ENCODE measurements at places on chromosomes 1 and 21. TPM values are rescaled to one million over a fixed set of nuclear protein-coding genes. Genes with fewer than 3 reads are reported as not detected.

AMPD1 gene
- polyA plus RNA-seq, result not detected

- DNase-seq, result no peak
Observed at GRCh38 chr1:231699784-231700183, 73.2 kb downstream of the DISC1 start.

SUSD4 gene
- polyA plus RNA-seq, result 0.32 TPM

GRCh38 chr1:225845571-225846259, 35.8 kb downstream of the EPHX1 start:
- DNase-seq, result no peak

DNA sequence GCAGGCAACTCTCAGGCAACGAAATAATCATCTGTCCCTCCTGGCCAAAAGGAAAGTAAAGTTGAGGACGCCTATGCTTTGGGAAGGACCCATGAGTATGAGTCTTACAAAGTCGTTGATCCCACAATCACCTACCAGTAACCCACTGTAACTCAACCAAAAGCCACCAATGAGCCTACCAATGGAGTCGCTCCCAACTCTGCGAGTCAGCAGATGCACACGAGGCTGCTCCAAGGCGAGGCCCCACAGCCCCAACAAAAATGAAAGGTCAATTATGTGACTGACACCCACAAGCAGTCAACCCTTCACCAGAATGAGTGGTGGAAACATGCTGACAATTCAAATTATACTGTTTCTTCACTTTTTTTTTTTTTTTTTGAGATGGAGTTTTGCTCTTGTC, 12.0 kb downstream of the SETD4 start:
- DNase-seq, result no peak

STIL gene
- polyA plus RNA-seq, result 6.3 TPM

DNA sequence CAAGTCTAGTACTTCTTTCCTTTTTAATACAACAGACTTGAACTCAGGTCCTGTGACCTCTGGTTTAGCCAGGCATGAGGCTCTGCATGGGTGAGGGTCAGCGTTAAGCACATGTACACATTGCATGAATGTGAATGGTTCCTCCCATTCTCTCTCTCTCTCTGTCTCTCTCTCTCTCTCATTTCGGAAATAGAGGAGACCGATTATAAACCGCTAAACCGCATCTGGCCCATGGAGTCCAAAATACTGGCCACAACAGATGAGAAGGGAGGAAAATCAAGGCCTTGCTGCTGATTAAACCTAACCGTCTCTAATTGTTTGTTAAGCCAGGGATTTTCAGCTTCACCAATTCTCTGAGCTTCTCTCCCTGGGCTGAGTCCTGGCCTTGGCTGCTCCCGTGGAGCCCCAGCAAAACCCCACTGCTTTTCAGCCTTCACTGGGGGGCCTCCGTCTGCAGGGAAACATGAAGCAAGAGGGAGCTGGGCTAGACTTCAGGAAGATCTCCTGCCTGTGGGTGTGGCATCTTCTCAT, 6.6 kb downstream of the RSPO1 start:
- no peak for DNase-seq

PKP1 gene
- polyA plus RNA-seq, result 0.05 TPM

- DNase-seq, result no peak
Observed at GRCh38 chr1:153459655-153460054, 796 bp downstream of the S100A7 start.

OR6K3 gene
- polyA plus RNA-seq, result not detected

DNA sequence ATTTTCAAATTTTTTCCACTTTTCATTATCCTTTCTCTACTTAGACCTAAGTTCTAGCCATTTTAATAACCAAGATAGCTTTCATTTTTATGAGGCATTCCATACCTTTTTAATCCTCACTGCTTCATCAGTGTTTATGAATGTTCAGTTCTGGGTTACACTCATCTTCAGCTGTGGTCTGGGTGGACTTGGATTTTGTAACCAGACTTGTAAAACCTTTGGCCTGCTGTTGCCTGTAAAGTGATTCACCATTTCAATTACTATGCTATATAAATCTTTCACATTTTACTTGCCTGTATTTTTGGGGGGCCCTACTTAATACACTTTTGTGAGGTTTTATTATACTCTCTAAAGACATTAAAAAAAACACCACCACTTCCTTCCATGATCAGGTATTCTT, 46.2 kb downstream of the USP25 start:
- DNase-seq, result peak; percentile 73

- no peak for DNase-seq
Observed at GRCh38 chr1:164771619-164772361, 212.8 kb downstream of the PBX1 start.

- no peak for DNase-seq
Observed at GRCh38 chr1:9069326-9070100, at the start of gene SLC2A5. SLC2A5 (minus strand) TSS chr1:9069635; CDS start chr1:9069536, 99 bp downstream.

GRCh38 chr1:143720087-143721023, 251.4 kb downstream of the FAM72C start:
- DNase-seq, result no peak

DDX20 gene
- 12.9 TPM for polyA plus RNA-seq

GRCh38 chr1:162568802-162569201, 7.3 kb downstream of the UAP1 start:
- no peak for DNase-seq

DNA sequence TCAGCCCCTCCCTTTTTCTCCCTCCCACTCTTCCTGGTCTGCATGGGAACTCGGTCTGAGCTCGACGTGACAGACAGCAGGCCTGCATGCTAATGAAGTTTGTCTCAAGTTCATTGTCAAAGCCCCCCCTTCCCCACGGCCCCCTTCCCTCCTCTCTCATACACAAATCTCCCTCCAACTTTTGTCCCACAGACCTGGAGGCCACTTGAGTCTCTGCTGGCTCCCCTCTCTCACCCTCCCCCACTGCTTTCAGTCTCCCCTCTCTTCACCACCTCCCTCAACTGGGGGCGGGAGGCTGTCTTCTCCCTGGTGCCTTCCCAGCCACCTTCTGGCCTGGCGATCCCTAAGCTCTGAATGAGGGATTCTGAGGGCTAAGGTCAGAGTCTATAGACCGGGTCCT, 61.3 kb downstream of the RHBG start:
- DNase-seq, result no peak

RCSD1 gene
- not detected for polyA plus RNA-seq

DNA sequence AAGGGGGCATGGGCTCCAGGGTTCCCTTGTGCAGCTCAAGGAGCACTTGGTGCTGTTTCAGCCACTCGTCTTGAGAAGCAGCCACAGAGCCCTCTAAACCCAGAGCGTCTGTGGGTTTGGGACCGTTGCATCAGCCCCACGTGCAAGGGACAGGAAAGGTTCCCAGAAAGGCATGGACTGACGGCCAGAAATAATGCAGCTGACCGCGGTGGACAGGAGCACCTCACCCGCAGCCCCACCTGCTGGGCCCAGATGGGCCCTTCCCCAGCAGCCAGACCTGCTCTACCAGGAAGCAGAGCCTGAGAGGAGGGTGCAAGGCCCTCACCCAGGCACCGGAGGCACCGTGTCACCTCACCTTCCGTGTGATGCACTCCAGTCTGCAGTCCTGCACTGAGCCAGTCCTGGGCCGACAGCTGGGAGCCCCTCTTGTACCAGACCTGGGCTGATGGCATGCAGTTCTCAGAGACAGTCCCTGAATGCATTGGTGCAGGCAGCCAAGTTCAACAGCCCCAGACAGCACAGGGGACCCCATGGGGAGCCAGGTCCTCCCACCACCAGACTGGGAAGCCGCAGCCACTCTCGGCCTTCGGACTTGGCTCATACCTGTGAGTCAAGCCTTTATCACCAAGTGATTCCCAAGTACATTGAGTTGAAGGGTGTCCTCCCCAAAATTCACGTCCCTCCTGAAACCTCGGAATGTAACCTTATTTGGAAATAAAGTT, 4.8 kb upstream of the TFF3 start:
- no peak for DNase-seq

- no peak for DNase-seq
Observed at GRCh38 chr1:28815533-28816185, 3.7 kb downstream of the OPRD1 start.

- DNase-seq, result no peak
Observed at GRCh38 chr1:230268371-230269170, 157.6 kb downstream of the PGBD5 start.

DNA sequence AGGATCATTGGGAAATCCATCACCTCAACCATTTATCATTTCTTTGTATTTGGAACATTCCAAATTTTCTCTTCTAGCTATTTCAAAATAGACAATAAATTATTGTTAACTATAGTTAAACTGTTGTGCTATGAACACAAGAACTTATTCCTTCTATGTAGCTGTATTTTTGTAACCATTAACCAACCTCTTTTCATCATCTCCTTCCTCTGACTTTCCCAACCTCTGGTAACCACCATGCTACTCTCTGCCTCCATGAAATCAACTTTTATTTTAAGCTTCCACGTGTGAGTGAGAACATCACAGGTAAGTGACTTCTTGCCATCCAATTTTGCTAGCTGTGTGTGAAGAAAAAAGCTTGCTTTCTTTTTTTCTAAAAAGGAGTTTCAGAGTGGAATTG, 418 bp downstream of the IFI44L start:
- DNase-seq, result no peak

TSPEAR gene
- not detected for polyA plus RNA-seq

CYP4X1 gene
- polyA plus RNA-seq, result not detected

PGLYRP4 gene
- not detected for polyA plus RNA-seq

- no peak for DNase-seq
Observed at GRCh38 chr1:89322402-89322801, 41.5 kb upstream of the GBP6 start.

PRKAA2 gene
- 0.70 TPM for polyA plus RNA-seq

DNA sequence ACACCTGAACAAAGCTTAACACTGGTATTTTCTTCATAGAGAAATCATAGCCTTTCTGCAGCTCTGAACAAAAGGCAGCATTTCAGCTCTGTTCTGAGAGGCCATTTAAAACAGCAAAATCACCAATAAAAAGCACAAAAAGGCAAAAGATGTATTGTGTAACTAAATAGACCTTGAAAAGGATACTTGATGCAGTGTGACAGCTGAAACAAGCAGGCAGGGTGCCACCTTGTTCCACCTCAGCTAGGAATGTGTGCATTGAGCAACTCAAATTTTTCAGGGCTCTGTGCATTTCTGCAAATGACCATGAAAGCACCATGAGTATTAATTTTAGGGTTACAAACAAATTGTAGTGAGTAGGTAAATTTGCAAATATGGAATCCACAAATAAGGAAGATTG, 65.8 kb downstream of the RHOU start:
- DNase-seq, result no peak

SNAP47 gene
- 32.8 TPM for polyA plus RNA-seq

DNA sequence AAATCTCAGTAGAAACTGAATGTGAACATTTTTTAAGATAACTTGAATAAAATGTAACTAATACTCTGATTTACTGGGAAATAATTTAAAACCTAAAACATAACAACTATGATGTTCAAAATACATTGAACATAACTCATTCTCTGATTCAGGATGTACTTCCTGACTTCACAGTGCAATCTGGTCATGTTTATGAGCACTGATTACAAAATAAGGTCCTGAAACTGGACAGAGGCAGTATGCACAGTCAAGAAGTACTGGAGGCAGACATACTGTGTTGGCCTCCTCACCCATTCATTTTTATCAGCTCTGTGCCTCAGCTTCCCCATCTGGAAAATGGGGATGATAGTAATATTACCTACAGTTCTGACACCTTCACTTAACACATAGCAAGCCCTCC, 651.3 kb downstream of the PTPRC start:
- no peak for DNase-seq

SIM2 gene
- polyA plus RNA-seq, result not detected

DNA sequence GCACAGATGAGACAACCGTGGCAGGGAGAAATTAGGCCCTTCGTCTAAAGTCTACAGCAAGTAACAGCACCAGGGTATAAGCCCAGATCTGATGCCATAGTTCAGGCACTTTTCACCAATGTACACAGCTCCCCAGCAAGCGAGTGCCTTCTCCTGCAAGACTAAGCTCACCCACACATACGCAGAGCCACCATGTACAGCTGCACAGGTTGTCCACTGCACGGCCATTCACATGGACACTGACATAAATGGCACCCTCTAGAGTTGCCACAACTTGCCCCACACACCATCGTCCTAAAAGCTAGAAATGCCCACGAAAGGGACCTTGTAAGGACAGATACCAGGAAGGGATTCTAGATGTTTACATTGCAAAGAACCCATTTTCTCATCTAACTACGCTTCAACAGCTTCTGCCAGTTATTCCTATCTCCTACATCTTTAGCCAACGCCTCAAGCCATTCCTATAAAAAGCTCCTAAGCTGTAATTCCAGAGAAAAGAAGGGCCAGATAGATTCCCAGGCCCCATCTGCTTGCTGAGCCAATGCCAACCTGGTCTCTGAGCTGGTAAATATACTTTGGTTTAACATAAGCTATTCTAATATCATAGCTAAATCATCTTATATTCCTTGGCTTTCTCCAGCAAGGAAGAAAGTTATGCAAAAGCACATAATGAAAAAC, 174.0 kb upstream of the KAZN start:
- DNase-seq, result no peak

DNA sequence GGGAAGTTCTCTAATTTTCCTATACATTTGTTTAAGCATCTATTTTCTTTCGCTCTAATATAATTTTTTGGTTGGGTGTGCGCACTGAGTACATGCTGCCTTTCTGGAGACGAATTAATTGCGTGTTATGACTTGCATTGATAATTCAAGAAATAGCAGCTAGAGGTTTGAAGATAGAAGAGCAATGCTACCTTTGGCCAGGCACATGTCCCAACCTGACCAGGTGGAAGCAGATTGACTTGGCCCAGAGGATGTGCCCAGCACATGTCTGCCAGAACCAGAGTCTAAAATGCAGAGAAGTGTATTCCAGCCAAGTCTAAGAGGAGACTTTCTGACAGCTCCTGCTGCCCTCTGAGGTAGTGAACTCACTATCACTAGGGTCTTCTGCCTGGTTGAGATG, 114.3 kb downstream of the SLC35F3 start:
- DNase-seq, result no peak

DNA sequence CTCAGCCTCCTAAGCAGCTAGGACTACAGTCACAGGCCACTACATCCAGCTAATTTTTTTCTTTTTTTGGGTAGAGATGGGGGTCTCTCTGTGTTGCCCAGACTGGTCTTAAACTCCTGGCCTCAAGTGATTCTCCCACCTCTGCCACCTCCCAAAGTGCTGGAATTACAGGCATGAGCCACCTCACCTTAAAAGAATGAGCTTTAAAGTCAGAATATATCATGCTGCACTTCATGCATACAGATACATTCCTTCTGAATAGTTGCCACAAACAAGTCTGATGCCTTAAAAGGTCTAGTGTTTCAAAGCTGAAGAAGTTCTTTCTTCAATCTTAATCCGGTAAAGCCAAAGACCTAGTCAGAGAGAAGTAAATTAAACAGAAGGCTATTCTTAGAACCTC, 23.8 kb upstream of the CPLANE2 start:
- peak; percentile 37 for DNase-seq

- DNase-seq, result no peak
Observed at GRCh38 chr1:211487672-211488208, 4.2 kb downstream of the RD3 start.

TMEM234 gene
- polyA plus RNA-seq, result 37.8 TPM

GRCh38 chr21:25324666-25325065, 282.6 kb downstream of the MRPL39 start:
- DNase-seq, result no peak

GRCh38 chr1:89429062-89429461, 65.2 kb downstream of the GBP6 start:
- no peak for DNase-seq

RABGAP1L gene
- polyA plus RNA-seq, result 15.9 TPM

LAD1 gene
- polyA plus RNA-seq, result not detected

S100B gene
- polyA plus RNA-seq, result not detected

CD5L gene
- not detected for polyA plus RNA-seq

EVA1C gene
- 12.2 TPM for polyA plus RNA-seq

CELSR2 gene
- 0.98 TPM for polyA plus RNA-seq
